ENCODE measurements at places on chromosomes 1 and 21.

GRCh38 chr1:233844692-233845091, 59.8 kb upstream of the SLC35F3 start:
- no peak for DNase-seq

DNA sequence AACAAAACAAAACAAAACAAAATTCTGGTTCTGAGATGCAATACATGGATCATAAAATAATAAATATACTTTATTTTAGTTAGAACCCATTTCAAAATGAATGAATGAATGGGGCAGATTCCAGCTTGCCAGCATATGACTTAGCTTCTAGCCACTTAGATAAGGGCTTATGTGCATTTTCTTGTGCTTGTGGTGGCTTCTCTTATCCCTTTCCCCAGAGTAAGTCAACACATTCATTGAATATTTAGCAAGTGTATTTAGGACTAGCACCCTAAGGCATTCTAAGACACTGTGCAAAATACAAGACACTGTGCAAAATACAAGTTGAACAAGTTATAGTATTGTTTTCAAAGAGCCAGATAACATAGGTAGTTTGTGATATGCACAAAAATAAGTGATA, 4.7 kb downstream of the ADIPOR1 start:
- DNase-seq: no peak

- DNase-seq: no peak
Observed at GRCh38 chr1:106754957-106755356, 301.5 kb upstream of the PRMT6 start.

GRCh38 chr1:9449976-9450696, 89.1 kb upstream of the SLC25A33 start:
- no peak for DNase-seq

DNA sequence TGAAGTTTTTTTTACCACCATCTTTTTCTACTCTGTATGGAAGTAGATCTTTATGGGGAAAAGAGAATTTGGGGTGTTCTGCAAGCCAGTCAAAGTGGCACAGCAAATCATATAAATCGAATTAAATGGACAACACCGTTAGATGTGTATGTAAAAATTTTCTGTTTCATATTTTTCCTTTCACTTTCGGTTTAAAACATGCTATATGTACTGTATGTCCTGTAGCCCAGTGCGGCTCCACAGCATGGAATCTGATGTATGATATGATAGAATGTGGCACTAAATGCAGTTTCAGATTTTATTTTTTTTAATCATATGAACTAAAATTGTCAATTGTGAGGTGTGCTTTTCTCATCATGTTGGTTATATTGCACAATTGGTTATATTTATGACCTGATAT, 32.9 kb downstream of the RAB4A start:
- DNase-seq: no peak

- DNase-seq: no peak
Observed at GRCh38 chr1:225849925-225850324, 32.3 kb downstream of the TMEM63A start.

DNA sequence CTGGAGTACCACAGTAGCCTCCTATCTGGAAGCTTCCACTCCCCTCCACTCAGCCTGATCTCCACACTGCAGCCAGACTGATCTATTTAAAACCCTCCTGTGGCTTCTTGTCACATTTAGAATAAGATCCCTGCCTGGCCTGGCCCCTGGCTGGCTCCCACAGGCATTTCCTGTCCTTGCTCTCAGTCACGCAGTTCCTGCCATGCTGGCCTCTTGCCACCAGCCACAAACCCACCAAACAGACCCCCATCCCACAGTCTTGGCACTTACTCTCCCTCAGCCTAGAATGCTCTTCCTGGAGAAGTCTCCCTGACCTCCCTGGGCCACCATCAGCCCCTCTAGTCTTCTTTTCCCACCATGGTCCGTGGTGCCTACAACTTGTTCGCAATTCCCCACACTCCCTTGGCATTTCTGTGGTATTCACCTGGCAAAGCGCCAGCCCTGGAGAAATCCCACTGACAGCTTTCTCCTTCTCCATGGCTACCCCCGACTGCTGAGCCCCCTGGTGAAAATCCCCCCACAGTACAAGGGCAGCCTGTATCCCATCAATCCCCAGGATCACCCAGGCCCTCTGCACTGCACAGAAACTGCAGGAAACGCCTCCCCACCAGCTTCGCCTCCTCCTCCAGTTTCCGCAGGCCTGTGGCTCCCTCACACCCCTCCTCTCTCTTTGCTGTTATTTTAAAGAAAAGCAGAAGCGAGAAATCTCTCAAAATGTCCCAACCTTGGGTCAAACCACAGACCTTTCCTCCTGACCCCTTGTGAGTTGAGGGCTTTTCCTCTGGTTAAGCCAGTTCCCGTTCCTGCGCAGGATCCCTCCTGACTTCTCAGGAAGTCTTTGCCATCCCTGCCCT, 94.5 kb downstream of the SYT2 start:
- no peak for DNase-seq

GRCh38 chr1:8754993-8755392, 62.4 kb downstream of the RERE start:
- DNase-seq: no peak

DNA sequence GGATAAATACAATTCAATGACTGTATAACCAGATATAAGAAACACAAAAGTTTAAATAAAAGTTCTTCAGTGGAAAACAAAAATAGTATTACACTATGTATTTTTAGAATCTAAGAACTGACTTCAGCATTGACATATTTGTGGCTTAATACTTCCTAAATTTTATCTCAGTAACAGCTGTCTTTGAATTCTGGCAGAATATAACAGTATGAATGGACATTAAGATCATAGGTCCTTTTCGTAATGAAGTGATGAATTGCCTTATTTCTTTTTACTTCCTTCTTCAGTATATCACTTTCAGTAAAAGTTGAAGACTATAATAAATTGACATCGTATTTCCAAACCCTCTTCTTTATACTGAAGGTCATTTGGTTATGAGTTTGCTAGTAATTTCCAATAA, 1030.0 kb downstream of the MRPL39 start:
- DNase-seq: no peak

GRCh38 chr1:1343811-1344421, 5.3 kb downstream of the DVL1 start:
- no peak for DNase-seq

Measured in activated T-cell treated with anti-CD3 and anti-CD28 coated beads for 4 hours (primary cell).